Stomach (tissue), 19 donors: ENCODE measurements at places on chromosomes 1 and 21.

DNA sequence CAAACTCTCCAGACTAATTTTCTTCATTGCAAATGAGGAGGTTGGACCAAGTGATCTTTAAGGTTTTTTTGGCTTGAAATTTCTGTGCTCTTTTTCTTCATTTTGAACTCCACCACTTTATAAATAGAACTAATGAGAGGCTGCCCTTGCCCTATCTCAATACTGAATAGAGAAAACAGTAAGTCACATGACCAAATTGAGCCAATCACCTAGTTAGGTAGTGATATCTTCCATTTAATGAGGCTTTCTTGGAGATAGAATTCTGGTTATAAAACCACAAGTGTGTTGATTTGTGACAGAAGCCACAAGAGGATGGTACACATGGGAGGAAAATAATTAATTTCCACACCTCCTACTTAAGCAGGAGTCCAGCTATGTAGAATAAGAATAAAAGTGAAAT is 263.4 kb upstream of the SNX7 start:
- no peak for DNase-seq

GRCh38 chr1:163823017-163823416 is 501.3 kb downstream of the NUF2 start:
- no peak for DNase-seq

DNA sequence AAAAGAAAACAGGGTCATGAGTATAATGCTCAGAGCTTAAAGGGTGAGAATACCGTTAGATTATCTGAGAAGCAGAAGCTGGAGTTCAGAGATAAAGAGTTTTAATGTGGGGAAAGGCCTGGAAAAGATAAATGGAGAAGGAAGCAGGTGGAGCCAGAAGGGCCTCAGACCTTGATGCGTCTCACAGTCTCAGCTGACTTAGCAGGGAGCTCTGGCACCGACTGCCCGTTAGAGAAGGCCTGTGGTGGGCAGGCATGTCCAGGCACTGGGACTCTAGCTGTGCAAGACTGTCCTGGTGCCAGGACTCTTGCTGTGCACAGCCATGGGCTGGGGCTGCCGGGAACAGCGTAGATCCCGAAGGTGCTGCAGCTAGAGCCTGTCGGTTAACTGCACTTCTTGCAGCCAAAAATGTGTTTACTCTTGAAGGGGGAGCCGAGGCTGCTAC is 3.8 kb upstream of the SLAMF9 start:
- peak; percentile 70 for DNase-seq

DNA sequence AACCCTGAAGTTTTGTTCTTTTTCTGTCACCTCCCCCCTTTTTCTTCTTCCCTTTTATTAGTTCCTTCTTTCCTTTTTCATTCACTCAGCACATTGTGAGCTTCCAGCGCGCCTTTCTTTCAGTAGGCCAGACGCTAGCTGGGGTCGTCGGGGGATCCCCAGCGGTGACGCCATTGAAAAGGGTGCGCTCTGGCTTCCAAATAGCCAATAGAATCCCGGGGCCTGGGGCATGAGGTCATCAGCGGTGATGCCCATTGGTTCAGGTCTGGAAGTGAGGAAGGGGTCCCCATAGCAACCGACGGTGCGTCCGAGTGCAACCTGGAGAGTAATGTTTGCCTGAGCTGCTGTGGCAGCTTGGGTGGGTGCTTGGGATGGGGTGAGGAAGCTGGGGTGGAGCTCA is 6.9 kb upstream of the EFNA3 start:
- DNase-seq, result peak; percentile 75

DNA sequence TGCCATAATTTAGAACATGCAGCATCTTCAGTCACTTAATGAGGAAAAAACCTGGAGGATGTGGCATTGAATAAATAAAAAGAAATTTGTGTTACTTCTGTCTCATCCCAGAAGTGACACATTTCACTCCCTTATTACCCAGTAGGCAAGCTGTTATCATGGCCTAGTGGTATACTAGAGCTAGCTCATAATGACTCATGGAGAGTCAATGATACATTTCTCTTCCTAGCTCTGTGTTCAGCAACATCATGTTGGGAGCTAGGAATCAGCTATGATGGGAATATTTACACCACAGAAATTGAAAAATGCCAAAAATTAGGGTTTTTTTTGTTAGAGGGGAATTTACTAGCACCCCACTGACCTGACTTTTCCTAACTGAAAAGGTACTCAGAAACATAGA is 182.7 kb downstream of the HMCN1 start:
- no peak for DNase-seq

DNA sequence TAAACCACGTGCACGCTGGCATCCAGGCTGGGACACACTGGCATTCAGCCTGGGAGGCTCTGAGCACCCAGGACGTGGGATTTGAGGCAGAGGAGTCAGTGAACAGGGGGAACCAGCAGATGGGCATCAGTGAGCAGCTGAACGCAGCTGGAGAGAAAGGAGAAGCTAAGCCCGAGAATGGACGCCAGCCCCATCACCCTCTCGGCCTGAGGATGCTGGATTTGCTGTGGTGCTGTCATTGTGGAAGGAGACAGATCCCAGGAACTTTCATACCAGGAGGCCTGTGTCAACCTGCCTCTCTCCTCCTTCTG is 132.8 kb downstream of the PGBD5 start:
- no peak for DNase-seq

- peak; percentile 34 for DNase-seq
These were observed 397.4 kb downstream of the PTPRU start for GRCh38 chr1:29633771-29634170.

DNA sequence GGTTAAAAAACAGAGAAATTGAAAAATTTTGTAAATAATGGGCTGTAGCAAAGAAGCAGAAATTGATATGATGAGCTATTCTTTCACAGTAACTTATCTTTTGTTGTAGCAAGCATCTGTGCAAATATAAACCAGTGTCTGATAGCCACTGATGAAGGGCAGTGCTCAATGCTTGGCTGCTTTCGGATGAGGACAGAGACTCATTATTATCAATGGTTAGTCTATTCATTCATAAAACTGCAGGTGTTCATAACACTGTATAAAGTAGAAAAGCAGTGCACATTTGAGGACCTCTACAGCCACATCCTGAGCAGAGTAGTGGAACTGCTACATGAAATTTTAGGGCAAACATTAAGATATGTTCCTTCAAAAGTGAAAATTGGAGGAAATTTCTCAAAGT is 107.2 kb downstream of the FAF1 start:
- no peak for DNase-seq

- no peak for DNase-seq
These were observed 74.1 kb downstream of the GADD45A start for GRCh38 chr1:67759066-67759465.

GRCh38 chr21:36579898-36580297 is 100.0 kb upstream of the CLDN14 start:
- DNase-seq, result no peak

DNA sequence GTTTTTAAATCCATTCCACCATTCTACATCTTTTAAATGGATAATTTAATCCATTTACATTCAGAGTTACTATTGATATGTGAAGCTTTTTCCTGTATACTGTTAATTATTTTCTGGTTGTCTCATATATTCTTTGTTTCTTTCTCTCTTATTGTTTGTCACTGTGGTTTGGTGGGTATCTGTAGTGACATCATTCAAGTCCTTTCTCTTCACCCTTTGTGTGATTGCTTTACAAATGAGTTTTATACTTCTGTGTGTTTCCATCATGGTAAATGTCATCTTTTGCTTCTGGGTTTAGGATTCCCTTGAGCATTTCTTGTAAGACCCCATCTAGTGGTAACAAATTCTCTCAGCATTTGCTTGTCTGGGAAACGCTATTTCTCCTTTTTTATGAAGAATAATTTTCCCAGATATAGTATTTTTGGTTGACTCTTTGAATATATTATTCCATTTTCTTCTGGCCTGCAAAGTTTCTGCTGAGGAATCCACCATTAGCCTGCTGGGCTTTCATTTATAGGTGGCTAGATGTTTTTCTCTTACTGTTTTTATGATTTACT is 10.2 kb downstream of the LY9 start:
- DNase-seq, result no peak

GRCh38 chr1:92030656-92031107 is 897 bp downstream of the EPHX4 start:
- peak; percentile 58 for DNase-seq

DNA sequence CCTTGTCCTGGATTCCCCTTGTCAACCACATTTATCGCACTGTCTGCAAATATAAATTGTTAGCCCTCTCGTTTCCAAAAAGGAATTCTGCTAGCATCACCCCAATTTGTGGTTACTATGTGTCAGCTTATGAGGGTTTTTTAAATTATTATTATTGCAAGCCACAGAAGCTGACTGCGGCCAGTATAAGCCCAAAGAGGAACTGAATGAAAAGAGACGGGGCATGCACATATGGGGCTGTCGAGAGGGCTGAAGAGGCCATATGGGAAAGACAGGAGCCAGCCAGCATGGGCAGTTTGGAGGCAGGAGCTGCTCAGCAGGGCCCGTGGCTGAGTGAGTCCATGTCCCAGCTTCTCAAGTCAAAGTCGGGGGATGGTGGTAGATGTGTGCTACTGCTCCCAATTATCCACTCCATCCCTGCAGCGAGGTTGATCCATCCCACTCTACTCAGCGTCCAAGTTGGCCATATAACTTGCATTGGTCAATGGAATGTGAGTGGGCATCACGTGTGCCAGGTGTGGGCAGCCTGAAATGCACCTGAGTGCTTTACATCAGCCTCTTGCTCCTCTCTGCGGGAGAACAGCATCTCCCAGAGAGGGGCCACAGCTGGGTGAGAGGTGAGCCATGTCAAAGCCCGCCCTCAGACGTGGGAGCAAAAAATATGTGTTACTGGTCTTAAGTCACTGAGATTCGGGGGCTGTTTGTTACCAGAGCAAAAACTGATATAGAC is 37.6 kb upstream of the LDLRAP1 start:
- no peak for DNase-seq

GRCh38 chr1:19481826-19482398 is 3.4 kb downstream of the CAPZB start:
- DNase-seq, result no peak

GRCh38 chr1:234502785-234503184 is 23.8 kb upstream of the TARBP1 start:
- DNase-seq, result no peak

DNA sequence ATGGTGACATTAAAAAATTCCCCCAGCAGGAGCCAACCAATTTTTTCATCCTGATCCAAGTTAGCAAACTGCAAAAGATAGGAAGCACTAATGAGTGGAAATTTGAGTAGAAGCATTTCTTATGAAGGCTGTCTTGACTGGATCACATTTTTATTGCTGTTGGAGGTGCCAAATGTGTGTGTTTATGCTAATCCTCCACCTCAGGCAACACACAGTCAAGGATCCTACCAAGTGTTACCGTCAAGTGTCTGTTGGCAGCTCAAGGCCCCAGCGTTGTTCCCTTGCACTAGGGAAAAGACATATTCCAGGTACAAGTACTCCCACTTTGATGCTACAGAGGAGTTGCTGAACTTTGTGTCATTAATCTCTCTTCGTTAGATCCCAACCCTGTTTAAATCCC is 18.3 kb downstream of the METTL18 start:
- no peak for DNase-seq

- peak; percentile 87 for DNase-seq
These were observed 25.0 kb upstream of the ZNF436 start for GRCh38 chr1:23394684-23395083.
